ENCODE measurements at places on chromosomes 3 and 15.
A peak's percentile ranks its signal among the peaks of the same experiment; 100 is the strongest.

DNA sequence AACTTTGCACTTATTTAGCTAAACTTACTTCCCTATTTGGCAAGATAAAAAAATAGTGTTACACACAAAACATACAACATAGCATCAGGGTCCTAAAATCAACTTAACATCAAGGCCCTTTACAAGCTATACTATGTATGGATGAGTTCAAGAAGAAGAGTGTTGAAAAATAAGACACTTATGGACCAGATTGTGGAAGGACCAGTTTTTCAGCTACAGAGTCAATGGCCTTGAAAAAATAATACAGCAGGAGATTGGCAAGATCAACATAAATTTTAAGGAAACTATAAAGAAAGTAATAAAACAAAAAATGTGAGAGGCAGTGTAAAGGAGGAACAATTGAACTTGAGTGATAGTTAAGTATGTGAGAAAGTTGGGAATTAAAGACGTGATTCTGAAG, 66.3 kb upstream of the BBX start:
- DNase-seq = no peak

- no peak for DNase-seq
These were observed 10.4 kb upstream of the PLAAT1 start for GRCh38 chr3:193230610-193231009.

DNA sequence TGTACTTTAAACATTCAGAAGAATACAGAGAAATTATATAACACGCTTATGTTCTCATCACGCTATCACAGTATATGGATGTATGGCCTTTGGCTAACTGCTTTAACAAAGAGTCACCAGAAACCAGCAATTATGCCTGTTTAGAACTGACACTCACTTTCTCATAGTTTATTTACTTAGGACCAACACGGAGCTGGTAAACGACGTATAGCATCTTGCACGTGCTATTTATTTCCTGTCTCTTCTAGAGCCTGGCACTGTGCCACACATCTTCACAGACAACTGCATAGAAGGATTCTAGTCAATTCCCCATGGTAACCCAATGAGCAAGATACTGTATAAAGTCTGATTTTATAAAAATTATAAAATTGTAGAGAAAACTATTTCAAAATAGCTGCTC, 43.6 kb downstream of the TBC1D2B start:
- DNase-seq = no peak

GRCh38 chr3:168044049-168044448, 51.7 kb downstream of the GOLIM4 start:
- DNase-seq = no peak

- no peak for DNase-seq
These were observed 8.5 kb upstream of the PHLDB2 start for GRCh38 chr3:111850537-111850936.

GRCh38 chr15:92452143-92452542, 58.5 kb downstream of the ST8SIA2 start:
- DNase-seq = no peak

DNA sequence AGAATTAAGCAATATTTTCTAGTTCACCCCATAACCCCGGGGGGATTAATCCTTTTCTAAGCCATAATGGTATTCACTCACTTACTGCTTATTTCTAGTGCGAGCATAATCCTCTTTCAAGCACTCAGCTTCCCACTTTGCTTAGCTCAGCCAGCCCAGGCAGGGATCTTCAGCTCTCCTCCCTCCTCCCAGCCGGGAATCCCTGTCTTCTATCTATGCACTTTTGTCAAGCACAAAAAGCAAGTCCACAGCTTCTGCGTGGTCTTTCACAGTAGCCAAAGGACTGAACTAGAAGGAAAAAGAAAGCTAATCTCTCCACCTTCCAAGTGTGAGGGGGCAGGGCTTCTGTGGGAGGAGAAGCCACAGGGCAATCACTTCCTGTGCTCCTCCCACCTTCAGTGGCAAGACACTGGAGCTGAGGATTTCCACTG, 62.8 kb downstream of the PEX5L start:
- peak; percentile 15 for DNase-seq

DNA sequence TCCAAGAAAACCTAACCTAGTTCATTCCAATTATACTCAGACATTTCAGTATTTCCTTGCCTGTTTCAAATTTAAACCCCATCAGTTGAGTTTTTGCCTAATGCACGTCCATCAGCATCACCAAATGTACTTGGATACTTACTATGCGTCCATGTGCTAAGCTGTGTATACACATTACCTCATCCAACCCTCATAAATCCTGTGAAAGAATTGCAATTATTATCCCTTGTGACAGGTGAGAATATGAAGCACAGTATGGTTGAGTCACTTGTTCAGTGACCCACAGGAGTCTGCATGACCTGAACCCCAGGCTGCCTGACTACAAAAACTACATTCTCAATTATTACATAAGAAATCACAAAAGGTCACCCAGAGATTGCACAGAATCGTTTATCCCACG, 2.5 kb downstream of the OR5K2 start:
- DNase-seq = no peak

DNA sequence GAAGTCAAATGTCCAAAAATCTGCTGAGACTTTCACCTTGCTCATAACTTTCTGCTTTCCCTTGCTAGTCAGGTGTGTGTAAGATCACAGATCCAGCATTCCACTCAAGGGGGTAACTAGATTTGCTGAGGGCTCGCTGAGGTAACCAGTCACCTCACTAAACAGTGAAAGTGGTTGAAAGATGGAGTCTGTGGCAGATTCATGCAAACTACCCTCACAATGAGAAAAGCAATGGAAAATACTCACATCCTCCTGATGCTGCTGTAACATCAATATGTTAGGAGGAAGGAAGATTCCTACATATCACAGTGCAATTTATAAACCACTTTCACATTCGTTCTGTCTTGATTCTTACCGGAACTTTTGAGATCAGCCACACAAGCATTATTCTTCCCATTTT, 174.3 kb upstream of the BCL6 start:
- DNase-seq = peak; percentile 48

GRCh38 chr3:43288366-43288765, 2.0 kb downstream of the SNRK start:
- no peak for DNase-seq
